ENCODE measurements at places on chromosomes 6 and 20. TPM values are rescaled to one million over a fixed set of nuclear protein-coding genes. Genes with fewer than 3 reads are reported as not detected.

Gene SPATA25
- total RNA-seq = 0.52 TPM

Gene CHRNA4
- total RNA-seq = not detected

Gene PDYN
- total RNA-seq = not detected

Gene ZNF343
- 5.3 TPM for total RNA-seq

Gene FAM217A
- not detected for total RNA-seq

DNA sequence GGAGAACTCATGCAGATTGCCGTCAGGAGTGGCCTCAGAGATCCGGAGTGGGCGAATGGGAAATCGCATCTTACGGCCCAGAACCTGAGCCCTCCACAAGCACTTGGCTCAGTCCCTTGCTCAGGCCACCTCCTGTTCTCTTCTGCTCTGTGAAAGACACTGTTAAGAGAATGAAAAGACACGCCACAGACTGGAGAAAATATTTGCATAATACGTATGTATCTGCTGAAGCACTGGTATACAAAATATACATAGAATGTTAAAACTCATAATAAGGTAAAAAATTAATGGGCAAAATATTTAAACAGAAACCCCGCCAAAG is 838 bp upstream of the POM121L2 start:
- no peak for DNase-seq

DNA sequence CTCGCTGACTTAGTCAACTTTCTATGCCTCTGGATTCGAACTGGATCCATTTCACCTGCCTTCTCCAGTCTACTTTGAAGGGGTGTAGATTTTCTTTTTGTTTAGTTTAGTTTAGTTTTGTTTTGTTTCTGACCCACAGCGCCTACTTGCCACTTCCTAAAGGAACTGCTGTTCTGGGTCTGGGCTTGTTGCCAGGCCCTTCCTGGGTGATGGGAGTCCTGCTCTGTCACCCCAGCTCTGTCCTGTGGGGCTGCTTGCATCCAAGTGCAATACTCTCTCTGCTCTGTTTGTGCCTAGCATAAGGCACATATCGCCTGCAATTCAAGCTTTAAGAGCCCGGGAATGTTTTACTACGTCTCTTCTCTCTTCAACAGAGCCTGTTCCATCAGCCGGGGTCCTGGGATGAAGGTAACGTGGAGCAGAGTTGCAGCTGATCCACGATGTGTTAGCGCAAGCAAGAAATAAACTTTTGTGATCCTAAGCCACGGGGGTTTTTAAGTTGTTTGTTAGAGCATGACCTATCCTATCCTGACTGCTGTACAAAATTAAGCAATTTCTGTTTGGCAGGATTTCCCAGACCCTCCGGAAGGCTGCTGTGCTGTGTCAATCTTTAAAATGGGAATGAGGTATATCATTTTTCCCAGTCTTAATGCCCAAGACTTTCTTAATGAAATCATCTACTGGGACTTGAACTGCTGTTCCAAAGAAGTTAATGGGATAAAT is 30.9 kb upstream of the TAGAP start:
- no peak for DNase-seq

DNA sequence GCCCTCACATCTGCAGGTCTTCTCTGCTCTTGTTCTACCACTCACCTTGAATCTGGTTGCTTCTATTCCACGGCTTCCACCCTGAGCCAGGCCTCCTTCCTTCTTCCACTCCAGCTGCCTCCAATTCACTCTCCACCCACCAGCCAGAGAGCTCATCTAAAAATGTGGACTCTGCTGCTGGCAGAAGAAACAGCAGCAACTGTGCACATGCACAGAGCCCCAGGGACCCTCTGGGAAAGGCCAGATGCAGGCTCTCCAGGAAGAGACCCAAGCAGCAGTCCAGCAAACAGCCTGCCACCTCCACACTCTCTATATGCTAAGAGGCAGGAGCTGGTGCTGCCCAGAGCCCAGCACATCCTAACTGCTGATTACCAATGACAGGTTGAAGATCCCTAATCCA is 162.6 kb upstream of the TOP1 start:
- no peak for DNase-seq

DNA sequence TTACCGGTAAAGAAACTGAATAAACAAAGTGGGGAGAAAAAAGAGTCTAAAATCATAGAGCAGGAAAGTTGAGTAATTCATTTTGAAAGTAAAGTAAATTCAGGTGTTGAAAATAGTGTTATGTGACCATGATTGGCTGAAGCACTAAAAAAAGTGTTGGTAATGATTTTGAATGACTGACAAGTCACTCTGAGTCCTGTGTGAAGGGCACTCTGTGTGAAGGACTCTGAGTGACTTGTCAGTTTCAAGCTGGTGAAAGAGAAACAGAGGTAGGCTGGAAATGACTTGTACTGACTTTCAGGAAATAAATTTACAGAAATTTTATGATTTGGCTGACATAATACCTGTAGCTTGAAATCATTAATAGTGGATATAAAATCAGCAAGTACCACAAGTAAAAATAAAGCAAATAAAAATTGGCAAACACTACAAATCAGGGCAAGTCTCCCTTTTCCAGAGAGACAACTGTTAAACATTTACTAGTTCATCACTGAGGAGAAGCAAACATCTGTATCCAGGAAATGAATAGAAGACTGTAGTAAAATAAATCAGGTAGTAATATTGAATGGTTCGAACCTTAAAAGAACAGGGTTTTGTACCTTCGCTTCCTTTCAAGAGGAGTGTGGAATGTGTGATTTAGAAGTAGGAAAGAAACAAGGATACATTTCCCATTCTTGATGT is 630.6 kb downstream of the GRIK2 start:
- DNase-seq = no peak

- peak; percentile 32 for DNase-seq
Measured at GRCh38 chr6:139378882-139379341, 4.5 kb upstream of the CITED2 start.

- no peak for DNase-seq
Measured at GRCh38 chr6:86192123-86192522, 549.4 kb upstream of the SYNCRIP start.

- DNase-seq = no peak
Measured at GRCh38 chr6:31575952-31576685, 754 bp downstream of the TNF start.

Measured in activated naive CD4-positive, alpha-beta T cell treated with anti-CD3 and anti-CD28 coated beads for 36 hours (primary cell).